Heart left ventricle (tissue), 16 donors: ENCODE measurements at places on chromosomes 12 and 14. TPM values are rescaled to one million over a fixed set of nuclear protein-coding genes. Genes with fewer than 3 reads are reported as not detected.

The GALNT4 gene
- polyA plus RNA-seq, result 1.6 TPM

The SOAT2 gene
- polyA plus RNA-seq, result not detected

The AACS gene
- 13.9 TPM for polyA plus RNA-seq

The AMIGO2 gene
- polyA plus RNA-seq, result 1.5 TPM

The MCRS1 gene
- 64.2 TPM for polyA plus RNA-seq

The CMA1 gene
- polyA plus RNA-seq, result 0.19 TPM

The PTPRB gene
- 19.3 TPM for polyA plus RNA-seq

The MIP gene
- not detected for polyA plus RNA-seq

The IGFBP6 gene
- polyA plus RNA-seq, result 28.8 TPM

The ACSM4 gene
- not detected for polyA plus RNA-seq

The CFAP251 gene
- 1.4 TPM for polyA plus RNA-seq

The HOXC10 gene
- polyA plus RNA-seq, result not detected

The HSP90B1 gene
- polyA plus RNA-seq, result 238 TPM

The AMDHD1 gene
- polyA plus RNA-seq, result 0.72 TPM

The CFAP54 gene
- 0.11 TPM for polyA plus RNA-seq

The TSPAN19 gene
- polyA plus RNA-seq, result not detected

The KCNA5 gene
- 1.8 TPM for polyA plus RNA-seq

The CCDC38 gene
- polyA plus RNA-seq, result 0.03 TPM

The POTEM gene
- polyA plus RNA-seq, result not detected

The MIA2 gene
- 18.6 TPM for polyA plus RNA-seq

The KRT6C gene
- not detected for polyA plus RNA-seq

The PIK3C2G gene
- not detected for polyA plus RNA-seq

The DLK1 gene
- polyA plus RNA-seq, result 6.4 TPM

The GZMB gene
- 1.4 TPM for polyA plus RNA-seq

The NFATC4 gene
- 12.5 TPM for polyA plus RNA-seq

The MYL2 gene
- 13,945 TPM for polyA plus RNA-seq

The OR6S1 gene
- polyA plus RNA-seq, result not detected

The MMP17 gene
- polyA plus RNA-seq, result 2.0 TPM

The TRIAP1 gene
- polyA plus RNA-seq, result 34.9 TPM

The NPFF gene
- not detected for polyA plus RNA-seq

The SPX gene
- 1.8 TPM for polyA plus RNA-seq

The KLRF2 gene
- not detected for polyA plus RNA-seq

The SPIC gene
- polyA plus RNA-seq, result not detected

The RFX4 gene
- not detected for polyA plus RNA-seq

The ACVRL1 gene
- 20.5 TPM for polyA plus RNA-seq

The CLEC2D gene
- 4.2 TPM for polyA plus RNA-seq

The TC2N gene
- polyA plus RNA-seq, result 2.1 TPM

The ENTPD5 gene
- 4.7 TPM for polyA plus RNA-seq

The FGD4 gene
- polyA plus RNA-seq, result 5.1 TPM

The MYF6 gene
- polyA plus RNA-seq, result not detected

The ASCL1 gene
- not detected for polyA plus RNA-seq

The ACRBP gene
- 0.60 TPM for polyA plus RNA-seq

The MYO1H gene
- 0.04 TPM for polyA plus RNA-seq

The WIF1 gene
- polyA plus RNA-seq, result not detected

The CD163L1 gene
- 0.55 TPM for polyA plus RNA-seq

The L2HGDH gene
- polyA plus RNA-seq, result 10.6 TPM

The DLGAP5 gene
- polyA plus RNA-seq, result 0.12 TPM

The NFE2 gene
- 0.51 TPM for polyA plus RNA-seq

The STX2 gene
- polyA plus RNA-seq, result 14.3 TPM

The SLC17A8 gene
- not detected for polyA plus RNA-seq

The ARHGEF25 gene
- 20.3 TPM for polyA plus RNA-seq
